Choroid plexus epithelial cell (primary cell): ENCODE measurements at places on chromosomes 16 and 17.

DNA sequence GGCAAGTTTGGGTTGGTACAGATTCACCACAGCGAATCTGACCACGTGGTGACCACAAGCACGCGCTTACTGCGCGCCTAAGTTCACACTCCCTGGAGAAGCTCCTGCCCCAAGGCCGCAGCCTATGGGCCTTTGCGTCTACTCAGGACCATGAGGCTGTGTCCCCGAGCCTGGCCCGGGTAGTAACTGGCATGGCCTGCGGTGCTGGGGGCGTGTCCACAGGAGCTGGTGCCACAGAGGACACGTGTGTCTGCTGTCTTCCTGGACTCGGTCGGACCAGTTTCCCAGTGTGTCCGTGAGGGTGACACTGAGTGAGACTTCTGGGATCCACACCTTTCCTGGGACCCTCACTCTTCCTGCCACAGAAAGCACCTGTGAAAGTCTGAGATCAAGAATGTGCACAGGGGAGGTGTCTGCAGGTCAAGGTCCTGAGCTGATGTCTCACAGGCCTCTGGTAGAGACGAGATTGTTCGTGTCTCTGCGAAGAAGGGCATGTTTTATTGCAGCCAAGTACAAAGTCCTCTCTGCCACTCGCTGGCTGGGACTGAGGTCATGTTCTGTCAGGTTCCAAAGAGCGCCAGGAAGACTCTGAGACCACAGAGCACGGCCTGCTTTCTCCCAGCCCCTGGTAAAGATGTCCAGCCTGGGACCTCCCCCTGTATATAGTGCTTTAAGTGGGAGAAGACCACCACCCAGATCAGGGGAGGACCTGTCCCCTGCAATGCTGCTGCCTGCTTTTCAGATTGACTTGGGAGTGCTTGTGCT lies 25.2 kb upstream of the CAPN15 start:
- no peak for DNase-seq

DNA sequence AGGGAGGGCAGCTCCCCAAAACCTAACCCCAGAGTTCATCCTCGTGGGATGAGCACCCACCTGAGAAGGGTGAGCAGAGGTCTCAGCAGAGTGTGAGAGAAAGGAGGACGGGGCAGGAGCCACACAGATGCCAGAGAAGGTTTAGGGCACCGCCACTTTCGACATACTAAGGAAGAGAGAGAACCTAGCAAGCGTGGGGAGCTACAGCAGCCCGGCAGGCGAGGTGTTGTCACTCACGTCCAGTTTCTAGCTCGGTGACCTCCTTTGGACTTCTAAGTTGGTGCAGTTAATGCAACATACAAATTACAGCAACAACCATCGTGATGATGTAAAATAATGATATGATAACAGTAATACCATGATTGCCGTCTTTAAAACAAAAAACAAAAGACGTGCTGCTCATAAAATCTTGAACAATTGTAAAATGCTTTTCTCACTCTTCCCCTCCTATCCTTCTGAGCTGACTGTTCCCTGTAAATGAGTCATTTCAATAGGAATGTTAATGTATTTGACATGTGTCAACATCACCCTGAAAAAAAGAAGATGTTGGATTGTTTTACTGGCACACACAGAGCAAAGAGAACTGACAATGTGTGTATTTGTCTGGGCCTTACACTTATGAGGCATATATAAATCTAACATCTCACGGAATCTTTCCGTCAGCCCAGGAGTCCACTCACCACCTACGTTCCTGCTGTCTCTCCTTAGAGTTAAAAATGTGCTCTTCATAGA lies 158.2 kb upstream of the MAF start:
- no peak for DNase-seq

GRCh38 chr16:11491524-11491923 lies 95.2 kb downstream of the LITAF start:
- DNase-seq: no peak

DNA sequence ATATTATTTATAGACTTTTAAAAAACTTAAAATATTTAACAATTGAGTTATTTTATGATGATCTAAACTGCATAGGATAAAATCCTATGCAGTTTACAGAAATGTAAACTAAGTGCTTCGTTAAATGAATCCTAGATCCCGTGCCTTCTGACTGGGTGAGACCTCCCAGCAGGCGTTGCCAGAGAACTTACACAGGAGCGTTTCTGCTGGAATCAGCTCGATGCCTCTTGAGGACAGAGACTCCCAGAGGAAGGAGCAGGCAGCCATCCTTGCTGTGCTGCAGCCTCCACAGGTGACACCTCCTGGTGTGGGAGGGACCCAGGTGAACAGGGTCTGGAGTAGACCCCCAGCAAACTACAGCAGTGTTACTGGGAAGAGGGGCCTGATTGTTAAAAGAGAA lies 160.4 kb downstream of the WWOX start:
- no peak for DNase-seq

- DNase-seq: no peak
Observed at GRCh38 chr17:79455636-79456035, 155.2 kb downstream of the RBFOX3 start.

DNA sequence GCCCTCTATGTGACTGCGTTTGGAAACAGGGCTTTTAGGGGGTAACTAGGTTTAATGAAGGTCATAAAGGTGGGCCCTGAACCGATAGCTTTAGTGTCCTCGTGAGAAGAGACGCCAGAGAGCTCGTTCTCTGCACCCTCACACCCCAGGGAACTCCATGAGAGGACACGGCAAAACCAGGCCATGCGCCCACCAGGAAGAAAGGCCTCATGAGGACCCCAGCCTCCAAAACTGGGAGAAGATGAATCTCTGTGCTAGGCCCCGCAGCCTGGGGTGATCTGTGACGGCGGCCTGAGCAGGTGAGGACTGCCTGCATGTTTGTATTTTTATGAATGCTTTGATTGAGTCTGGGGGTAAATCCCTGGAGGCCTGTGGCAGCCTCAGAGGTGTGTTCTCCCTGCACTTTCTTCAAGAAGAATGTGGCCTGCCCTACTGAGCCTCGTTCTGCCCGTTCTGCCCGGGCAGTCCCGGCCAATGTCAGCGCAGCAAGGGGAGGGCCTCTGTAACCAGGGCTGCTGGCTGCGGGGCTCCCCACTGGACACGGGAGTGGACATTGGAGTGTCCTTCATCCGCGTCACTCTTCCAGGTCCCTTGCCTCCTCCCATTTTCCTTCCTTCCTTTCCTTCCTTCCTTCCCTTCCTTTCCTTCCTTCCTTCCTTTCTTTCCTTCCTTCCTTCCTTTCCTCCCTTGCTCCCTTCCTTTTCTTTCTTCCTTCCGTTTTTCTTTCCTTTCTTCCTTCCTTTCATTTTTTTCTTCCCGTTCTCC lies 6.8 kb upstream of the RNF213 start:
- no peak for DNase-seq

DNA sequence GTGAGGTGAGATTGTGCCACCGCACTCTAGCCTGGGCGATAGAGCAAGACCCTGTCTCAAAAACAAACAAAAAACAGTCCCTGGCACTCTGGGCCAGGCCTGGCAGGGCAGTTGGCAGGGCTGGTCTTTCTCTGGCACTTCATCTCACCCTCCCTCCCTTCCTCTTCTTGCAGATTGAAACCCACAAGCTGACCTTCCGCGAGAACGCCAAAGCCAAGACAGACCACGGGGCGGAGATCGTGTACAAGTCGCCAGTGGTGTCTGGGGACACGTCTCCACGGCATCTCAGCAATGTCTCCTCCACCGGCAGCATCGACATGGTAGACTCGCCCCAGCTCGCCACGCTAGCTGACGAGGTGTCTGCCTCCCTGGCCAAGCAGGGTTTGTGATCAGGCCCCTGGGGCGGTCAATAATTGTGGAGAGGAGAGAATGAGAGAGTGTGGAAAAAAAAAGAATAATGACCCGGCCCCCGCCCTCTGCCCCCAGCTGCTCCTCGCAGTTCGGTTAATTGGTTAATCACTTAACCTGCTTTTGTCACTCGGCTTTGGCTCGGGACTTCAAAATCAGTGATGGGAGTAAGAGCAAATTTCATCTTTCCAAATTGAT lies 24.8 kb downstream of the STH start:
- no peak for DNase-seq

- no peak for DNase-seq
Observed at GRCh38 chr17:55360971-55361370, 60.7 kb downstream of the MMD start.

DNA sequence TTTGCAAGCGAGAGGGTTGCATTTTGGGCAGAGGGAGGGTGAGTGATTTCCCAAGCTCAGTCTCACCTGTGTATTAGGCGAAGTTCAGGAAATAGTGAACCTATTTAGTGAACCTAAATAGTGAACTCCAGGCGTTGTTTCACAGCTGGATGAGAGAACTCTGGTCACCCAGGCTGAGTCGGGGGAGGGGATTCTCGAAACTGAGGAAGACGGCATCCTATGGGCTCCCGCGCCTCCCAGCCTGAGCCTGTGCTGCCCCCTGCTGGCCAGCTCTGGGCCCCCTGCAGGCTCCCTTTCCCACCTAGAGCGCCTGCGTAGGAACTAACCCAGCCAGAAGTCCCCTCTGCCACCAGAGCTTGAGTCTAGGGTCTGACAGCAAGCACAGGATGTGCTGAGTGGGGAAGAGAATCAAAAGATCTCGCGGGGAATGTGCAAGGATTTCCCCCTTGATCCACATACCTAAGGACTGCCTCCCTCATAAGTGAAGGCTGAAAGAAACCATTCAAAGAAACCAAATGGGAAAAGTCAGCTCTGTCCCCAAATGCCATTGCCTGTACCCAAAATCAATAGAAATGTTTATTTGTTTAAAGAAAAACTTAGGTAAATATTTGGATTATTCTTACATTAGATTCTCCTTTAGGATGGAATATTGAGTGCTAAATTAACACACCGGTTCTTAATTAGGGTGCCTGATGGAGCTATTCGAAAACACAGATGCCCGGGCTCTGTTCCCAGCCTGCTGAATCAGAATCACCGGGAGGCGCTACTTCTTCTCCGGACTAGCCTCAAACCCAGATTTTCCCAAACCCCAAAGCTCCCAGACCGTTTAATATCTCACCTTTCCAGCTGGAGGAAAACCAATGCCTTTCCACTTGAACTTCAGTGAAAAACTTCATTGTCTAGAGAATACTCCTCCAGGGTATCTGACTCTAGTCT lies 14.8 kb upstream of the MARVELD3 start:
- peak; percentile 74 for DNase-seq

GRCh38 chr16:30775392-30776188 lies 11.4 kb downstream of the ZNF629 start:
- peak; percentile 87 for DNase-seq

DNA sequence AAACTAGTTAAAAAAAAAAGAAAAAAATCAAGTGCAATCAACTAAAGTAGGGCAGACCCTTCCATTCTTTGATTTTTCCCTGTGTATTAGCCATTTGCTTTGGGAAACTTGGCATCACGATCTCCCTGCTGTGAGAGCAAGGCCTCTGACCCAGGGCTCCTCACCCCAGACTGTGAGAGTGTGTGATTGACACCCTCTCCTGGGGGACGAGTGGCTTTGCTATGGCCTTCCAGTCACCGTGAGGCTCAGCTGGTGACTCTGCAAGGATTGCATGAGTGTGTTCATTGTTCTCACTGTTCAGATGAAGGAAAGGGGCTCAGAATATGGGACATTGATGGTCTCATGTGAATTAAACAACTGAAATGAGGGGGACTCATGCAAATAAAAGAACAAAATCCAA lies 69.0 kb upstream of the BCAR1 start:
- peak; percentile 30 for DNase-seq

- DNase-seq: no peak
Observed at GRCh38 chr16:12706628-12707027, 97.1 kb downstream of the CPPED1 start.

GRCh38 chr17:59746849-59747445 lies 39.5 kb downstream of the VMP1 start:
- DNase-seq: peak; percentile 80

DNA sequence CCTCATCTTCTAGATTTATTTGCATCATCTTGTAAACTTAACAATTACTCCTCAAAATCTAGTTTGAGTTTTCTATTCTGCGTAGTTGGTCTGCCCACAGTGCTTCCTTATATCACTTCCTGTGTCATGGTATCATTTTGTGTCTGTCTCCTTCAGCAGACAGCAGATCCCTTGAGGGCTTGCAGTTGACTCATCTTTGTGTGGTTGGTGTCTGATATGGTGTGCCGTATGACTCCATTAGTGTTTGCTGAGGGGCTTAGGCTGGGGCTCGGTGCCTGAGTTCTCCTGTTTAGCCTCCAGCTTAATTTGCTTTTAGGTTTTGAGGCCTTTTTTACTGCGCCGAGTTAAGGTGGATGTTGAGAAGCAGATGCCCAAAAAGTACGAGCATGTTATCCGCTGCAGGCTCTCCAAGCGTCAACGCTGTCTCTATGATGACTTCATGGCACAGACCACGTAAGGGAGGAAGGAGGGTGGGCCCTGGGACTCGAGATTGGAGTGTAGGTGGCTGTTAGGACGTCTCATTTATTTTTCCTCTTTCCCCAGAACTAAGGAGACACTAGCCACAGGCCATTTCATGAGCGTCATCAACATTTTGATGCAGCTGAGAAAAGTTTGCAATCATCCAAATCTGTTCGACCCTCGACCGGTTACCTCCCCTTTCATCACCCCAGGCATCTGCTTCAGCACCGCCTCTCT lies 16.9 kb downstream of the SRCAP start:
- peak; percentile 68 for DNase-seq

- DNase-seq: no peak
Observed at GRCh38 chr17:4135489-4135888, 7.3 kb downstream of the ZZEF1 start.

GRCh38 chr16:84726079-84726668 lies 26.4 kb downstream of the USP10 start:
- DNase-seq: peak; percentile 94

- peak; percentile 60 for DNase-seq
Observed at GRCh38 chr16:28180655-28181460, 30.9 kb downstream of the XPO6 start.

DNA sequence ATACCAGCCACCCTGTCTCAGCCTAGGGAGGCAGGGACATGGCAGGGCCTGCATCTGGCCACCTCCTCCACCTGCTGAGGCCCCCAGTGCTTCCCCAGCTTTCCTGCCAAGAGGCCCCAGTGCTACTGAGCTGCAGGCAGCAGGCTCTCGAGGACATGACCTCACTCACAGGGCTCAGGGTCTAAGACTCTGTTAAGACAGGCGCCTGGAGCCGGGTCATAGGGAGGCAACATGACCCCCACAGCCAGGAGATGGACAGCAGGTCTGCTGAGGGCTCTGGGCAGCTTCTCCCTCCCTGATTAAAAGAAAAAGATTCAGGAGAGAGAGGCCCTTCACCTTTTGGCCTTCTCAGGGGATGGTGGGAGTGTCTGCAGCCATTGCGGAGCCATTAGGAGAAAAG lies 23.2 kb upstream of the FASN start:
- DNase-seq: no peak

GRCh38 chr17:46994993-46995392 lies 15.9 kb upstream of the RPRML start:
- no peak for DNase-seq

- no peak for DNase-seq
Observed at GRCh38 chr17:82613283-82614094, 34.8 kb downstream of the WDR45B start.
